ENCODE measurements at places on chromosomes 16 and 17.
A peak's percentile ranks its signal among the peaks of the same experiment; 100 is the strongest.

GRCh38 chr17:35046740-35047283 lies 16.7 kb downstream of the RFFL start:
- DNase-seq = peak; percentile 32

DNA sequence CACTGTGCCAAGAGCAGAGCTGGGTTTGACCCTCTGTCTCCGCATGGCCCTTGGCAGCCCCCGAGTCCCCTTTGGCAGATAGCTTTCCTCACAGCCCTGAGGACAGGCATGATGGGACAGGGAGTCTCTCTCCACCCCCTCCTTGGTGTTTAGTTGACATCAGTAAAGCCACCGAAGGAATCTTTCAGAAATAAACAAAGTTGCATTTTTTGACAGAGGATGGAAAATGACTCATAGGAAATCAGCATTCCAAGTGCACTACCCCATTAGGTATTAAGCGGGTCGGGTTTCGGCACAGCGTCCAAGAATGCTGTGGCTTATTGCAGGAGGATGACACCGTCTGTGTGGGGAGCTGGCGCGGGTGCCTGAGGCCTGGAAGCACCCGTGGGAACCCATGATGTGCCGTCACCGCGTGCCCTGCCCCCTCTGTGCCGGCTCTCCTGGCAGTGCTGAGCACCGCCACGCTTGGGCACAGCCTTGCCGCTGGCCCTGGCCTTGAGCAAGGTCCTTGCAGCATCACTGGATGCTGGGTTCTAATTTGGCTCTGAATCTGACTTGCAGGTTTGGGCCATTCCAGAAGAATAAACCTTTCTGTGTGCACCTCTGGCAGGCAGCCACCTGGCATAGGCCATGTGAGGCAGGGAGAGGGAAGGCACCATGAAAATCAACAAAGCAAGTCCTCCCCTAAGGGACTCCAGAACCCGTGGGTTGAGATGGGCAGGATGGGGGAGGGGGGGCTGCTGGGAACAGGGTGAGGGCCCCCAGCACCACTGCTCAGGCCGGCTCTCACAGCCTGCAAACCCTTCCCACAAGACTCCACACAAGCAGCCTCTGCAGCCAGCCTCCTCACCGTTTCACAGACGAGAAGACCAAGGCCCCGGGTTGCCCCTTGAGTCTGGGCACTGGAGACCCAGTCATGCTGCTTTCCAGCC lies 50.5 kb upstream of the ZNF469 start:
- no peak for DNase-seq

- no peak for DNase-seq
These were observed 5.6 kb downstream of the ALOX15 start for GRCh38 chr17:4635823-4636375.

DNA sequence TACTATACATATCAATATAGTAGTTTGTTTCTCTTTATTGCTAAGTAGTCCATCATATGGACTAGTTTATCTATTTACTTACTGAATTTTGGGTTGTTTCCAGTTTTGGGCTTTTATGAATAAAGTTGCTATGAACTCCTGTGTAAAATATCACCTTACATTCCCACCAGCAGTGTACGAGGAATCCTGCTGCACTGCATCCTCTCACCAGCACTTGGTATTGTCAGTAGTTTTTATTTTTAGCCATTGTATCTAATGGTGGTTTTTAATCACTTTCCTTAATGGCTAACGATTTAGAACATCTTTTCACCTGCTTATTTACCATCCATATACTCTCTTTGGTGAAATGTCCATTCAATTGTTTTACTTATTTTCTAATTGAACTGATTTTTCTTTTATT lies 24.0 kb downstream of the CDC27 start:
- DNase-seq = no peak

DNA sequence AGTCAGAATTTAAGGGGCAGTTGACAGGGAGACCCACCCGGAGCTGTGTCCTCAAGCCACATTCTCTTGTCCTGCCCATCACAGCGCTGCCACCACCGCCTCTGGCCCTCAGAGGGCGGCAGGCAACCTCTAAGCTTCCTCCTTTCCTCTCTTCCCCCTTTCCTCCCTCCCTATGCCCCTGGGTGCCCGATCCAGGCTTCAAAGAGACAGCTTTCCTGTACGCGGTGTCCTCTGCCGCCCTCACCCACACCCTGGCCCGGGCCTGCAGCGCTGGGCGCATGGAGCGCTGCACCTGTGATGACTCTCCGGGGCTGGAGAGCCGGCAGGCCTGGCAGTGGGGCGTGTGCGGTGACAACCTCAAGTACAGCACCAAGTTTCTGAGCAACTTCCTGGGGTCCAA lies 23.5 kb downstream of the WNT9B start:
- DNase-seq = no peak

DNA sequence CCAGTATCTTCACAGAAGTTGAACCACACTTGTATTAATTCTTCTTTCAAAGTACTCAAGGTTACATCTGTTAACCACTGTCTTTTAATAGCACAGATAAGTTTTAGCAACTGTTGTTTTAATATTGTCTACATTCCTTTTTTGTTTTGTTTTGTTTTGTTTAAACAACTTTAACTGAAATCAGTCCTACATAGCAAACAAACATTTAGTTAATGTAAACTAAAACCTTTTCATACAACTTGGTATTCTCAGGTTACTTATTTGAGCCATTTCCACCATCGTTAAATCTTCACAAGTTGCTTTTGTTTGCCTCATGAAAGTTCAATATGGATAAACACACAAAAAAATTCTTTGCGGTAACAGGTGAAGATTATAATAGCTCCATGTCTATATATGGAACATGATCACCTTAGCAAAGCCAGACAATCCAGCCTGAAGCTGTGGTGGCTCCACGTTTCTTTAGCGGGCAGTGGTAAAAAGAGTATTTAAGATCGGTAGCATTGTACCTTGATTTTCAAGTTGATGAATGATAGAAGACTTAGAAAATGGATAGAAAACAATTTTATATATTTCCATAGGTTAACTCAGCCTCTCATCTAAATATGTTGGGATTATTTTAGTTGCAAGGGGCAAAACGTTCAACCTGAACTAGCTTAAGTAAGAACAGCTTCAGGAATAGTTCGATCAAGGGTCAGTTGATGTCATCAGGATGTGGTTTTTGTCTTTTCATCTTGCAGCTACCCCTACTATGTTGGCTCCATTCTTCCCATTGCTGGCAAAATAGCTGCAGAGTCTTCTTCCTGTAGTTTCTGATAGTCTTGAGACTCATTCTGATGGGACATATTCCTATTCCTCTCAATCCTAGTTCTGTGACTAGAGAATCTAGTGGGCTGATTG lies 182.8 kb downstream of the FTO start:
- DNase-seq = no peak

- DNase-seq = no peak
These were observed 50.0 kb downstream of the SOCS1 start for GRCh38 chr16:11205754-11206581.

GRCh38 chr17:8345052-8345690 lies 5.5 kb downstream of the ODF4 start:
- no peak for DNase-seq

DNA sequence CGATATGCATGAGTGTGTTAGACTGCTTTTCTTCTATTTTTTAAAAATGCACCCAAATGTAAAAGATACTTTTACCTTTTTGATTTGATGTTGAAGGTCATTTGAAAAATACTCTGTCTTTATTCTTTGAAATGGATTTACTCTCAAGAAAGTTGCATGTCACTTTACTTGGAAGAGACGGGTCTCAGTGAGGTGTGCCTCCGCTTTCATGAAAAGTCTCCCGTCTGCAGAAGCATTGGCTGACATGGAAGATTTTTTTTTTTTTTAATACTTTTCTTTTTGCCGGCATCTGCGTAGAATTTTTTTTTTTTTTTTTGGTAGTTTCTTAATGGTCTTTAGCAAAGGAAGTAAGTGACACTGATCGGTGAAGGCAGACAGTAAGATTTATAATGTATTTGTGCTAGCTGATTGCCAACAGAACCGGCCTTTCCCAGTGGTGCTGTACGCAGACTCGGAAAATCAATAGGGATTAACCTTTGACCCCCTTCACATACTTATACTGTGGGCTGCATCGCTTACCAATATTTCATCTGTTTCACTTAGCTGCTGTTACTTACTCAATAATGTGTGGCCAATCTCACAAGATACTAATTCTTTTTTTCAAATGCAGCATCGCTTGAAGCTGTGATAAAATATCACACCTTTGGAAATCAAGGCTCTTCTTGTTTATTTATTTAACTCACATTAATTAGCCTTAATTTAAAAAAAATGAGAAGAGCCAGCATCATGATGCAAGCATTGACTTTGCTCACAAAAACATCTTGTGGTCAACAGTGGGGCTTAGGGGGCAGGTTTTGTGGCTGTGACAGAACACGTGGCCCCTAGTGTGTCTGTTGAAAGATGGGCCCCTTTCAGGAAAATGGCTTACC lies 383.9 kb downstream of the WWOX start:
- no peak for DNase-seq

All from stimulated activated CD4-positive, alpha-beta T cell treated with anti-CD3 and anti-CD28 coated beads, TNF-alpha, amount 100 ng/mL, for 4 hours (primary cell).